ELR (cell line): ENCODE measurements at places on chromosomes 6 and 20.

DNA sequence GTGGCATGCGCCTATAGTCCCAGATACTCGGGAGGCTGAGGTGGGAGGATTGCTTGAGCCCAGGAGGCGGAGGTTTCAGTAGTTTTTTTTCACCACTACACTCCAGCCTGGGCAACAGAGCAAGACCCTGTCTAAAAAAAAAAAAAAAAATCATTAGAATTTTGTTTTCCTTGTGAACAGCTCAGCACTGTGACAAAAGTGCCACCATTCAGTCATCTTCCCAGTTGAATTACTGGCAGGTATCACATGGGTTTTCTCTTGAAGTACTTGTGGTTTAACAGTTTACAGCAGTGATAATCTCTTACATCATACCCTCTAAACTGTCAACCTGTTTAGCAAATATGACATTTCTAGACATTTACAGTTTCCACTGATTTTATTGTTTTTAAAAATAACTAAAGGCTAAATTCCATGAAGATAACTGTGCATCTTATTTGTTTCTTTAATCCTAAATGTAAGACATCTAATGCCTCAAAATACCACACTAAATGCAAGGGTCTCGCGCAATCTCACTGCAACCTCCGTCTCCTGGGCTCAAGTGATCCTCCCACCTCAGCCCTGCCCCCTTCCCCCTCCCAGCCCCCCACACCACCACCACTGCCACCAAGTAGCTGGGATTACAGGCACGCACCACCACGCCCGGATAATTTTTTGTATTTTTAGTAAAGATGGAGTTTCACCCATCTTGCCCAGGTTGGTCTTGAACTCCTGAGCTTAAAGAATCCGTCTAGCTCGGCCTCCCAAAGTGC is 7.0 kb downstream of the TRPC4AP start:
- no peak for DNase-seq

- DNase-seq: peak; percentile 38
Measured at GRCh38 chr6:104527761-104528415, 331.8 kb downstream of the HACE1 start.

DNA sequence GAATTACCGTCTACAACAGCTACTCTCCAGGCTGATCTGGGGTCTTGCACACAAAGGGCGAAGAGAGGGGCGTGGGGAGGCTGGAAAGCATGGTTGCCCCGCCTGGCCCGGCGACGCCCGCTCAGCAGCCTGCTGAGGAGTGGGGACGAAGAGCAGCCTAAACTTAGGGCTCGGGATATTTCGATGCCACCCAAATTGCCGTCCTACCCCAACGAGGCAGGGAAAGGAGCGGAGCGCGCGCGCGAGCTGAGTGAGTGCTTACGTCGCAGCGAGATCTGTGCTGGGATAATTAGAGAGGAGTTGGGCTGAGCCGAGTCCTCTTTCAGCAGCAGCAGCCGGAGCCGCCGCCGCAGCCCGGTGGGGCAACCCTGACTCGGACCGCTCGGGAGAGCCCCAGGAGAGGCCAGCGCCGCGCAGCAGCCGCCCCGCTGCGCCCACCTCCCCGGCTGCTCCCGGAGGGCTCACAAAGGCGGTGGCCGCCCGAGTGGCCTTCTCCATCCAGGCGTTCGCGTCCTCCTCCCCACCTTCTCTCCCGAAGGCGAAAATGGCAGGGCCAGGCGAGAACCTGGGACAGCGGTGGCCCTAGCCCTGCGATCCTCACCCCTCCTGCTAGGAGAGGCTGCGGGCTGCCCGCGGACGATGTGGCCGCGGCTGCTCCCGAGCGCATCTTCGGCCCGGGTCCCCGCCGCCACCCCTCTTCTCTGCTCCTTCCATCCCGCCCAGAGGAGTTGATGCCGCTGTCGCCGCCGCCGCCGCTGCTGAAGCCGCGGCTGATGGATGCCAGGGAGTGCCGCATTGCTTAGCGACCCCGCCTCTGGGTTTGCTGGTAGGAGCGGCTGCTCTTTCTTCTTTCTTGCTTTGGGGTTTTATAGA is at the start of gene CLVS2:
Gene CLVS2, plus strand, starts transcription at position 315 of the 873 bp plus-strand sequence. CDS start 1,543 bp downstream, outside the sequence.
- DNase-seq: no peak

- peak; percentile 40 for DNase-seq
Measured at GRCh38 chr6:130890521-130890971, 63.3 kb downstream of the SMLR1 start.

DNA sequence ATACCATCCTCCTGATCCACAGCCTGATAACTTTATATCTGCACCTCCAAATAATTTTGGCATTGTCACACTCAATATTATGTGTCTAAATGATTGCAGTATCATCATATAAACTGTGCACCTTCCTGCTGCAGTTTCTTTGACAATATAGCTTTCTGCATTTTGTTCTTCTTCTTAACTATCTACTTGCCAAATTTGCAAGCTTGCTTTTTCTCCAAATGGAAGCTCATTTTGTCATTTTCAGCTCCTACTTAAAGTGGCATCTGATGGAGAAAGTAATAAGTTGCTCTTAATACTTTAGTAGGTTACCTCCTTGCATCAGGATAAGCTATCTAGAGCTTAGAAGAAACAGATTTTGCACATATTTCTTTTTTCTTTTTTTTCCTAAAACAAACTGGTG is 74.0 kb upstream of the DEFB112 start:
- DNase-seq: no peak

- DNase-seq: no peak
Measured at GRCh38 chr20:15379681-15380296, 1042.4 kb upstream of the FLRT3 start.

DNA sequence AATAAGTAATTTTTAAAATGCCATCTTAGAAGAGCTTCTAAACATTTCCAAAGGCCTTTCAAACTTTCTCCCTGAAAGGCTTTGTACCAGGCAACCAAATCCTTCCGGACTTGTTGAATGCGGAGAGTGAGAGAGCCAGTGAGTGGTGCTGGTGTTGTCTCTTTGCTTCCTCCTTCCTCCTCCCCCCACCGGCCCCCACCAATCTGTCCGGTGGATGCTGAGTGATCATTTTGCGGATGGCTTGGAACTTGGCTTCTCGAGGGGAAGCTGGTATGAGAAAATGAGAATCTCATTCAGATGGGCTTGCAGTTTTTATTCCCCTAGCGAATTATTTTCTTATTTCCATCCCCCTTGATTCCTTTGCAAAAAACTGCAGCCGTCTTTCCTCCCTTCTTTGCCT is 97.3 kb downstream of the ANKRD60 start:
- peak; percentile 66 for DNase-seq

DNA sequence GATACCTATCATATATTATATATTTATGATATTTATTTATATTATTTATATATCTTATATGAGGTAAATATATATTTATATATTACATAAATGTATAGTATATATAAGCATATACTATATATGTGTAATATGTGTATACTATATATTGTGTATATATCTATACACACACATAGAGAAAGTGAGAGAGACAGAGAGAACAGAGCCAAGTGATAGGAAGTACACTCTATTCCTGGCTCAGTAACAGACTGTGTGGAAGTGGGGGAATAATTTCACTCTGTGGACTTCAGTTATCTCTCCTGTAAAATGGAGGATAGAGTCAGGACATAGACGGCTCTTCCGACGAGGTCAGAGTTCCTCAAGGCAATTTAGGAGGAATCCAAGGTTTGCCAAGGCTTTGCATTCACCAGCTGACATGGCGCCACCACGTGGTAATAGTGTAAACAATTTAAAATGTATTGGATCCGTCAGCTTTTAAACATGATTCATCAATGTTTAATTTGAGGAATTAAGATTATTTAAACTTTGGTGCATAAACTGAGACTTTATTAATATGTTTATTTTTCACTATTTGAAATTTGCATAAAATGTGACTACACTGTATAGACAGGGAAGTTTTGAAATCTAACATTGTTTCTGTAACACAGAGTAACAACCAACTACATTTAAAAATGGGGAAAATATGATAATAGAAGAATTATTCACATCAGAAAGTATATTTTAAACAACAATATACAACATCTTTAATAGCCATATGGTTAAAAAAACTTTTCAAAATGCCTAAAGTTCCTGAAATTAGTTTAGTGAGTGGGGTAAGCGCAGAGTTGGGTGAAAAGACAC is 75.4 kb upstream of the TMEM244 start:
- DNase-seq: peak; percentile 89

GRCh38 chr6:139591075-139591865 is 216.8 kb upstream of the CITED2 start:
- no peak for DNase-seq

DNA sequence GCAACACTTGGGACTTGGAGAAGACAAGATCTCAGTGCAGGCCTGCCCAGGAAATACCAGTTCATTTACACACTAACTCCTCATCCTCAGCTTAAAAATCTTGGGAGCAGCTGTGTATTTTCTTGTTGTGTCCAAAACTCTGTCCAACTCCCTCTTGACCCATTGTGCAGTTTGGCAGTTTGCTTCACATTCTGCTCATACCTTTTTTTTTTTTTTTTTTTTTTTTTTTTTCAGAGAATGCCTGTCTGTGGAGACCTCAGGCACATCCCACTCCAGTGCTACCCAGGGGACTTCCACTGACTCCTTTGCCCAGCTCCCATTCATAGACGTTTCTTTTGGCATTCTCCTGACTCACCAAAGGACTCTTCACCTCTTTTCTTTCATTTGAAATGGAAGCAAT is 265.8 kb upstream of the TCF21 start:
- DNase-seq: no peak

DNA sequence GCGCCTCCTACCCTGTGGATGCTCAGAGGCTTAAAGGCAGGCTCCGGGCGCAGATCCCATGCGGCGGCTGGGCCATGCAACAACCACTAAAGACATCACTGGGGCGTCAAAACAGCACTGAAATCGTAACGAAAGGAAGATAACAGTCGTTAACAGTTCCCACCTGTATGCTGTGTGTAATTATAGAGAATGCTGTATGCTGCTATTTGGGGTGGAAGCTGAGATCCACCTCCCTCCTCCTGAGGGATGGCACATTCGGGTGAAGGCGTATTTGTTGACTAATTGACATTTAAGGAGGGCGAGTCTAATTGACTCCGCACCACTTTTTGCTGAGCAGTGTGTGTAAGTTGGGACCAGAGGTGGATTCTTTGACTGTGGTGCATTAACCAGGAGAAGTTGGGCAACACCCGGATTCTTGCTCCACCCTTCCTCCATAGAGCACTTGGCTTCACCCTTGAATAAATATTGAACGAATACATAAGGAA is 687 bp downstream of the SLC35A1 start:
- peak; percentile 41 for DNase-seq

GRCh38 chr20:36969478-36970186 is 18.1 kb upstream of the SAMHD1 start:
- no peak for DNase-seq

- peak; percentile 28 for DNase-seq
Measured at GRCh38 chr20:46928580-46929132, 34.0 kb downstream of the EYA2 start.

DNA sequence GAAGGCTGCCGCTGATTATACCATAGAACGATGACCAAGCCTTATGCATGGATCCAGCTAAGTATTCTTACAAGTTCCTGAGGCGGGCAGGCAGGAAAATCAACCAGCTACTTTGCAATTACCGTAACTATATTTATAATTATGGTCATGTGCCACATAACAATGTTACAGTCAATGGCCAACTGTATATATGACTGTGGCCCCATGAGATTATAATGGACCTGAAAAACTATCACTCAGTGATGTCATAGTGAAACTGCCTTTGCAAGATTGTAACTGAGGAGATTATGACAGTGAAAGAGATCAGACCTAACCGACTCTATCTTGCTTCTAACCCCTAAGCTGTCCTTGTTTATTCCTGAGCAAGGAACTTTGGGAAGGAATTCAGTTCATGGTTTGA is 33.1 kb upstream of the FAM135A start:
- DNase-seq: no peak

- no peak for DNase-seq
Measured at GRCh38 chr6:33142501-33143070, 49.7 kb downstream of the COL11A2 start.

GRCh38 chr6:38370653-38371601 is 268.8 kb downstream of the BTBD9 start:
- no peak for DNase-seq

DNA sequence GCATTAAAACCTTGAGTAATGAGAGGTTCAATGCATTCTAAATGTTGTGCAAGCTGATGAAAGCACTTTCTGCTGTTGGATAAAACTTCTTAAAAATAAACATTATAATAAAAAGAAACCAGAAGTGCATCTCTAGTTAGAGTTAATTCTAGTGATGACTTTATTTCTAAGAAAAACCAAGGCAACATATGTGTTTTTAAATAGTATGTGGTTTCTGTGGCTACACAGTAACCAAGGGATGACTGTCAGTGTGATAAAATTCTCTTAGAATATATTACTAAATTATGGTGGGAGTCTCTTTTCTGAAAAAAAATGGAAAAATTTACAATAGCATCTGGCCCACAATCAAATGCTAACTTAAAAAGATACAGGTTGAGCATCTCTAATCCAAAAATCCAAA is 117.0 kb downstream of the ME1 start:
- DNase-seq: no peak

GRCh38 chr6:106381881-106382280 is 21.4 kb downstream of the CRYBG1 start:
- DNase-seq: peak; percentile 47
